ELF-1 (cell line): ENCODE measurements at places on chromosomes 7 and 10.

GRCh38 chr7:24192053-24192452, 91.9 kb upstream of the NPY start:
- DNase-seq, result no peak

DNA sequence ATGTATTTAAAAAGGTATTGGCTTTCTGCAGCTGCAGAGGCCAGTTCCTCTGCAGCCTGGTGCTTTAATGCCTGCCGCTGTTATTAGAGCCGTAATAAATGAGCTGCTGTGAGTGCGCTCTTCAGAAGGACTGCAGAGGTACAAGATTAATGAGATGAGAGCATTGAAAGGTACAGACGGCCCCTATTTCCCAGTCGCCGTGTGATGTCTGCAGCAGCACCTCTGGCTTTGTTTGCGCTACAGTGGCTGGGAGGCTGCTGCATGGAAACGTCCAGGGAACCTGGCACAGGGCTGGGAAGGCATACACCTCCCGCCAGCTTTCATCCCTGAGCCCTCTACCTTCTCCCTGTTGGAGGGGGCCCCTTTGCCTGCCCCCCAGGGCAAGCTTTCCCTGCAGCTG, 383.8 kb upstream of the ZMIZ1 start:
- DNase-seq, result no peak

- DNase-seq, result no peak
These were observed 13.8 kb downstream of the UBE2D1 start for GRCh38 chr10:58348571-58349033.

DNA sequence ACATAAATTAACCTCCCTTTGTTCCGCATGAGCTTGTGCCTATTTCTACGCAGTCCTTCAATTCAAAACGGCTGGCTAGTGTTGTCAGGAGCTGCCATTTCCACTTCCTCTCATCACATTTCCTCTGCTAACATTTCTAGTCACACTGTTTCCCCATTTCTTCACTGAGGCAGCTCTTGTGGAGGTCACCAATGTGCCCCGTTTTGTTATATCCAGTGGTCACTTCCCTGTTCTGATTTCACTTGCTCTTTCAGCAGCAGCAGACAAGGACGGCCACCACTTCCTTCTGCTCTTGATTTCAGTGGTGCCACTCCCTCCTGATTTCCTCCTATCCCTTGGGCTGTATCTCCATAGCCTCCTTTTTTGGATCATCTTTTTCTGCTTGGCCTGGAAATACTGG, 64.8 kb upstream of the SEC61G start:
- no peak for DNase-seq

- no peak for DNase-seq
These were observed 697.5 kb downstream of the INHBA start for GRCh38 chr7:41005374-41005901.

DNA sequence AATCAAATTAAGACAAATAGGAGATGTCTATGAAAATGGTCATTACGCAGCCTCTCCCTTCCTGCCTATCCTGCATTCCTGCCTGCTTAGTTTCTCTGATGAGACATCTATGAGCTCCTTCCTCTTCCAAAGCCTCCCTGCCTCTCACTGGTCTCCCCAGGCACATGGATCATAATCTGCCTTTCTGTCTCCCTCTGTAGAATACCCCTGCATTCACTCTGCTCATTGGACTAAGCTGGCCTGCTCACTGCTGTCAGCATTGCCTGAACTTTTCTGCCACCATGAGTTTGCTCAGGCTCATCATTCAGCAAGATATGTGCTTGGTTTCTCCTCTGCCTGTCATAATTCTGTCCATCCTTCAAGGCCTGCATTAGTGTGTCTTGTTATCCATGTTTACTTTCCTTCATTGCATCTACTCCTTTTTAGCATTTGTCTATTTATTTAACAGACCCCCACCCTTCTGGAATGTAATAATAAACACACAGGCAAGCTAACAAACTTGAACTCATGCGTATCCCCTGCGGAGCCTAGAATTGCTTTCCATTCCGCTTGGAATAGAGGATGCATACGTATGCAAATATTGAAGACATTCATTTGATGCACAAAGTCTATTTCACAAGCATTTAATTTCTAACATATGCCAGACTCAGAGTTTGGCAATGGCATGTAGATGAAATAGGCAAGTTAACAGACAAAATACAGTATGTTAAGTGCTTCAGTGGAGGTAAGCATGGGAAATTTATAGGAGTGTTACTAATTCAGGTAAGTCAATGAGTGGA, 88.3 kb downstream of the PTPRZ1 start:
- peak; percentile 23 for DNase-seq

DNA sequence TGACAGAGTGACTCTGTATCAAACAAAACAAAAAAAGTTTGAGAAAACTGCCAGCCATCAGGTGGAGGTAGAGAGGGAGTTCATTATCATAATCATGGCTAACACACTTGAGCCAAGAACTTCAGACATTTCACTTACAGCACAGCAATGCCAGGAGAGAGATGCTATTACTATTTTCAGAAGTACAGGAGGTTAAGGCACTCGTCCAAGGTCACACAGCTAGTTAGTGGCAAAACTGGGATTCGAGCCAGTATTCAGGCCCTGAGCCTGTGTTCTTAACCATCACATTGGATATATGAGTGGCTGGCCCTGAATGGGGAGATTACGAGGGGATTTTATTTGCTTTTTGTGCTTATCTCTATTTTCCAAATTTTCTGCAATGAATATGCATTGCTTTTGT, 24.8 kb upstream of the UNC5B start:
- DNase-seq, result no peak

GRCh38 chr10:6140141-6140841, 51.5 kb downstream of the RBM17 start:
- peak; percentile 58 for DNase-seq

DNA sequence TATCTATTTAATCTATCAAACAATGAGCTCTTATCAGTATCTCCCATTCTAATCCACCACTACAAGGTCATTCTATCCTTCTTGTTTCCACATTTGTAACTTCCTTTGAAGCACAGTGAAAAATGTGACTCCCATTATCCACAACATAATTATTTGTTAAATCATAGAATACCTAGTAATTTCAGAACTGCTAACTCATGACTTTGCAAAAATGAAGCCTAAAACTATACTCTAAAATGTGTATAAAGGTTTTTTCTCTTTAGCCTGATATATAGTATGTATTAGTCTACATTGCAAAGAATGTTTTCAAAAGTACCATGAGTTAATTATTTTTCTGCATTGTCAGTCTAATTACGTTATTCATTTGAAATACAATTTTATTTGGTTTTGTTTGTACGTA, 12.0 kb upstream of the MRPS16 start:
- no peak for DNase-seq

DNA sequence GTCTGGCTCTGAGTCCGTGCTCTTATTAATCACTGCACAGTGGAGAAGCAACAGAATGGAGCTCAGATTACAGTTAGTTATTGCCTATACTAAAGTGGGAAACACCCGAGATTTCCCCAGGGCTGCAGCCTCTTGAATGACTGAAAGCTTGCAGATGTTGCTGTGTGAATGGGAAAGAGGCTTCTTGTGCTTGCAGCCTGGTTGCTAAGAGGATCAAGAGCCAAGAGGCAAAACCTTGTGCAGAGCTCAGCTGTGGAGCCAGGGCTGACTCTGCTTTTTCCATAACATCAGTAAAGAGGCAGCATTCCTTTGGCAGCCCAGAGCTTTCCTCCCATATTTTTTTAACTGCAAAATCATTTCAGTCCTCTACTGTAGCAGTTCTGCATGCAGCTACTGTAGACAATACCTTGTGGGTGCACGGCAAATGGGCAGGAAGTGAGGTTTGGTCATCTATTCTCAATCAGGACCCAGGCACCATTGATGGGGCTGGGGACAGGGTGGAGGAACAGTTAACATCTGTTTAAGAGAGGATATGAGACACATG, 86.5 kb downstream of the RALA start:
- no peak for DNase-seq

- DNase-seq, result no peak
These were observed 513.0 kb upstream of the TEX47 start for GRCh38 chr7:89308535-89308934.

- DNase-seq, result peak; percentile 4
These were observed 52.9 kb downstream of the CYP2C9 start for GRCh38 chr10:94991243-94991888.

GRCh38 chr10:21060626-21061025, 163.5 kb upstream of the NEBL start:
- no peak for DNase-seq

DNA sequence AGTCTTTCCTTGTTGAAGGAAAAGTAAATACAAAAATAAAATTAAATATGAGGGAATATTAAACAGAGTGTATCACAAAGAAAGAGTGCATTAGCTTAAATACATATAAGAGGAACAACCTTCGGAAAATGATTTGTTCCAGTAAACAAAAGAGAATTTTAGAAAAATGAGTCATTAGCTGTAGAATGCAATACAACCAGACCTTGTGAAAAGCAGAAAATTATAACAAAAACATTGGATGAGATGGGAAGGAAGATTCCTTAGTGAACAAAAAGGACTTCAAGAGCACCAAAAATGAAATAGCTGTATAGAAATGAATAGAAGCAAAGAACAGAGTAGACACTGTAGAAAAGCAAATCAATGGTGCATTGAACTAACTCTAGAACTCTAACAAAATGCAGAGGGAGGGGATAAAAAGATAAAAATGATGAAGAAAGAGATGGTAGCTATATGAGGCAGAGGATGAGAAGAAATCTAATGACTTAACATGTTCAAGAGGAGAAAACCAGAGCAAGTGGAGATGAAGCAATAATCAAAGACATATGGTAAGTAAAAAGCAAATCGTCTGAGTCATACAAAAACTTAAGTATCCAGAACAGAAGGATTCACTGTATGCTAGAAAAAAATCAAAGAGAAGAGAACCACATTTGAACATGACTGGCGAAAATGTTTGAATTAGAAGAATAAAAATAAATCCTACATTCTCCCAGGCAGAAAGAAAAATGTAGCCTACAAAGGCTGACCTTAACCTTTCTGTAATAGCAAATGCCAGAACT, 190.5 kb downstream of the TMEM26 start:
- no peak for DNase-seq

GRCh38 chr7:11175371-11175770, 201.7 kb downstream of the PHF14 start:
- DNase-seq, result no peak

DNA sequence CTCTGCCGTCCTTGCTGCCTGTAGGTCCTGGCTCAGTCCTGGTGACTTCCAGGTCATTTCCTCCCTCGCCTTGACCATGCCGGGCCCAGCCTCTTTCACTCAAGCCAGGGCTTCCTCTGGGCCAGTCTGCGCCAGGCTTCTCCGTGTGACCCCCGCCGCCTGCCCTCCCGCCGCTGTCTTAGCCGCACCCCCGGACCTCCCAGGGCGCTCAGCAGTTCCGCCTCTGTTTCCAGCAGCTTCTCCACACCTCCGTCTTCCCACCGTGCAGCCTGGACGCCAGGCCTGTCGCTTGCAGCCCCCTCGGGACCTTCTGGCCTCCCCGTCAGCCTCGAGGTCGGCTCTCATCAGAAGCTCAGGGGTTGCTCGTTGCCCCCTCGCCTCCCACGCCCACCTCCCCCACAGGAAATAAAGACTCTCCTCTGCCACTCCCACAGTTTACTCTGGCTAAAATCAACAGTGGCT, 123.0 kb upstream of the FZD8 start:
- peak; percentile 55 for DNase-seq

DNA sequence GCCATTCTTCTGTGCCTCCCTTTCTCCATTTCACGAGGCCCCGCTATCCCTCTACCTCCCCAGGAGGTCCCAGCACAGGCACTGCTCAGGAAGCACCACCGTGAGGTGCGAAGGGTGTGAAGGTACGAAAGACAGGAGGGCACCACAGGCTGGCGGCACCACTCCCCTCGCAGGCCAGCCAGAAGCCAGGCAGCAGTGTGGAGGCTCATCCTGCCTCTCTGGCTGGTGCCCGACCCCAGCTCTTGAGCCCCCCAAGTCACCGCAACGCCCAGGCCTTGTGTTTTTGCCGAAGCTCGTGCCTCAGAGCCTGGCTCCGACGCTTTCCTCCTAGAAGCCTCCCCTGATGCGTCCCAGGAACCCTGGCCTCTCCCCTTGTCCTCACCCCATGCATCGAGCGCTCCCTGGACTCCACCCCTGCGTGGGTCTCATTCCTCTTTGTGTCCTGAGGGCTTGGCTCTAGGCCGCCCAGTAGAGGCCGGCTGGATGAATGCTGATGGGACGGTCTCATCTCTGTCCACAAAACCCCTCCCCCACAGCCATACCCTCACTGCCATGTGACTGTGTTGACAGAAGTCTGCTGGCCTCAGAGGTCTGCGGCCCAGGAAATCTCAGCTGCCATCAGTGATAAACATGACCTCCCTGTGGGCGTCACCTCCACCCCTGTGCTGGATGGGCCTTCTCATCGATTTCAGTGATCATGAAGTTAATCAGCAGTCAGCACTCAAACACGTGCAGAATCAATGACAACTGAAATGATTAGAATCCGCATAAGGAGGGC, 19.3 kb downstream of the BRI3 start:
- peak; percentile 80 for DNase-seq

- DNase-seq, result no peak
These were observed 76.1 kb upstream of the NPS start for GRCh38 chr10:127472976-127473375.

GRCh38 chr7:128003167-128003566, 28.1 kb downstream of the LRRC4 start:
- DNase-seq, result no peak

DNA sequence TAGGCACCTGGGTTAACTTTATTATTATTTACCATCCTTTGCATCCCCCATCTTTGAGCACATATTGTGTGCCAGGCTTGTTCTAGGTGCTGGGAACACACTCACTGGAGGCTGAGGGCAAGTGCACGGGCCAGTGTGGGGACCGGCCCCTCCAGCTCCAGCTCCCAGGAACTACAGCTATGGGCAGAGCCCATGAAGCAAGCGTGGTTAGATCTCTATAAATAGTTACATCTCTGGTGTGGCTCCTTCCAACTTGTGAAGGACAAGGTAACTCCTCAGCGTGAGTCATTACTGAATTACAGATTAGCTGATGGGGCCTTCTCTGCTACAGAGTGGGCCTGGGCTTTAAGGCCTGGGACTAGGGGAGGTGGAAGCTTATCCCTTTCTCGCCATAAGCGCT, 583.5 kb downstream of the SDK1 start:
- DNase-seq, result no peak

GRCh38 chr7:40733114-40733513, 598.3 kb downstream of the SUGCT start:
- DNase-seq, result peak; percentile 40

GRCh38 chr10:52965938-52966401, 193.4 kb upstream of the MBL2 start:
- DNase-seq, result peak; percentile 36

DNA sequence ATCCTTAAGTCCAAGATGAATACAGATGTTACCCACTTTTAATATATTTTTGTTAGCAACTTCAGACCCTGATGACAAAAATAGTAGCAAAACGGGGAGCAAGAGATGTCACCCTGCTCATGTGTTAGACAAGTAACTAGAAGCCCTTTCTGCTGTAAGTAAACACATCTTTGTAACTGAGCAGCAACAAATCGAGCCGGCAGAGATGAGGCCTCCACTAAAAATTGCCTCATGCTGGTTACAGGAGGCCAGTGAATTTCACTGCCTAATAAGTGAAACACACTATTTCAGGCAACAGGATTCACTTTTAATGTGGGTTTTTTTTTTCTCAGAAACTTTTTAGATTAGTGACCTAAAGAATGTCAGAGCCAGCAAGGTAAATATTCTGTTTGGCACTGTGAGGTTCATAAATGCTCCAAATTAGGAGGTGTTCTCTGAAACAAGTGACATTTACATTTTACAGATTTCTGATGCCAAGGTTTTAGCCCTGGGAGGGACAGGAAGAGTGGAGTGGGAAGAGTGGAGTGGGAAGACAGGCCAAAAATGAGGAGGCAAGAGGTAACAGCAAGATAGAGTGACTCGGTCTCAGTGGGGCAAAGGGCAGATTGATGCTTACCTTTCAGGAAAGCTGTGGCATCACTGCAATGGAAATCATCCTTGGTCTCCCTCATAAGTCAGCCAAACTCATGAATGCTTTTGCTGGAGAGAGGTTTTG, 53.6 kb upstream of the LRRC17 start:
- DNase-seq, result no peak
